NCI-H187 treated with DMSO at 0.1 percent for 48 hours (cell line): ENCODE measurements at places on chromosomes 3 and 15.
A peak's percentile ranks its signal among the peaks of the same experiment; 100 is the strongest.

GRCh38 chr3:83235180-83235814 is 1473.9 kb upstream of the GBE1 start:
- no peak for DNase-seq

DNA sequence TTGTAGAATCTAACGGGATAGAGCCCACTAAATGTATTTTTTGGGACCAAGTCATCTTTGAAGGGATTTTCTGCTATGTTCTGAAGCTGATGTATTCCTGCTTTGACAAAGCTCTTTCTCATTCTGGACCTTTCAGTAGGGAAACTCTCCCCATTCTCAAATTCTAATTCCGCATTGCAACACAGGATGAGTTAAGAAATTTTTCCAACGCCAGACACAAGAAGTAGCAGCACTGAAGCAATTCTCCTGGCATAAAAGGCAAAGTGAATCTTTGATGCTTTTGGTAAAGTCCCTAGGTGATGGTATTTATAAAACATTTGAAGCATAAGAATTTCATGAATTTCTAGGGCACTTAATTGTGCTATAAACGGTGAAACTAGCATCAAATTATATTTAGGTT is 76.8 kb downstream of the ZPLD1 start:
- no peak for DNase-seq

GRCh38 chr3:110881069-110881468 is 190.5 kb upstream of the NECTIN3 start:
- DNase-seq, result no peak

- DNase-seq, result no peak
Measured at GRCh38 chr15:82312586-82313349, 36.5 kb downstream of the GOLGA6L10 start.

GRCh38 chr3:29347412-29347811 is 66.5 kb downstream of the RBMS3 start:
- no peak for DNase-seq

DNA sequence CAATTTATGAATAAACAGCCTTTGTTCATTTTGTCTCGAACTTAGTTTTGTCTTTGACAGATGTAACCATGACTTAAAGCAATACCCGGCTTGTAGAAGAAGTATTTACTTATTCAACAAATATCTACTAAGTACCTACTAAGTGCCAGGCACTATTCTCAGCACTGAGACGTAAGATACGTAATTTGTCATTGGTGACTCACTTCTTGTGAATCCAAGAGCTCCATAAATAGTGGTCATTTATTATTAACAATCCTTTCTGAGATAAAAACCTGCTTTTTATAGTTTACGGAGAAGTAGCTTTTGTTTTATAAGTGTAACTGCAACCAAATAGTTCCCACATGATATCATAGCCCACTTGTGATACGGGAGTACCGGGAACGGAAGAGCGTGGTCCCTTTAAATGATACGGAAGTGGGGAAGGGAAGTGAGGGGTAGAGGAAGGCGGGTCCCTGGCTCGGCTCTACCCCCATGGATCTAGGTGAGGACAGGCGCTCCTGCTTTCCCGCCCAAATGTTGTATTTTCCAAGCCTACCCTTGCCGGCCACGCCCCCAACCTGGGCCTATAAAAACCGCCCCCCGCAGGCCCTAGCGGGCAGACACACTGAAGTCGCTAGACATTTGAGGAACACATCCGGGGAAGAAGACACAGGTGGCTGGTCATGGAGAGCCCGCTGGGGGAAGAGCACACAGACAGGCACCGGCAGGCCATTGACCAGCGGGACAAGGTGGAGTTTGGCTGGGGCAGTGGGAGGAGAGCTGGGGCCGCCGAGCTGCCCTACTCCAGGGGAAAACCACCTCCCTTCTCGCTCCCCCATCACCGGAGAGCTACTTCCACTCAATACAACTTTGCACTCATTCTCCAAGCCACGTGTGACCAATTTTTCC is at the start of gene SAMMSON:
TSS of gene SAMMSON (plus strand) at position 594 of the 888 bp plus-strand sequence.
- DNase-seq, result peak; percentile 5

DNA sequence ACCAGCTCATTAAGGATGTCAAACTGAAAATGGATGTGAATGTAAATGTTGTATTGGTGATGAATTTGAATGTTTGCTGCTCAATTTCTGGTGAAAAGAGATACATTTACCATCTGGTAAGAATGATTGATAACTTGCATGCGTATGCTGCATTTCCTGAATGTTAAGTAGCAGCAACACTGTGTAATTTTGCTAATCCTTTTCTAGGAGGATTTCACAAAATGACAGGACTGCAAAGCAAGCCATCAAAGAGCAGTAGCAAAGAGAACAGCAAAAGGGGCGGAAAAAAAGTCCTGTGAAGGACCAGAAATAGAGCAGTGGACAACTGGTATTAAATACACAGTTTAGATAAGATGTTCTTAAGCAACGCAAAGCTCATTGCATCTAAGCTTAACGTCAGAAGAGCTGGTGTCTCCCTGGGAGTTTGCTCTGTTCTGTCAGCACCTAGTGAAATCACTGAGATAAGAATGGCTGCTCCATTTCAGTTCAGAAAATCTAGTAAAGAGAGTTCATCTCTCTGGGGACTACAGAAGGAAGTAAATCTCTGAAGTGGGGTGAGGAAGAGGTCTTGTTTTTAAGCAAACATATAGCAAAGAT is 23.5 kb upstream of the PAQR5 start:
- no peak for DNase-seq

DNA sequence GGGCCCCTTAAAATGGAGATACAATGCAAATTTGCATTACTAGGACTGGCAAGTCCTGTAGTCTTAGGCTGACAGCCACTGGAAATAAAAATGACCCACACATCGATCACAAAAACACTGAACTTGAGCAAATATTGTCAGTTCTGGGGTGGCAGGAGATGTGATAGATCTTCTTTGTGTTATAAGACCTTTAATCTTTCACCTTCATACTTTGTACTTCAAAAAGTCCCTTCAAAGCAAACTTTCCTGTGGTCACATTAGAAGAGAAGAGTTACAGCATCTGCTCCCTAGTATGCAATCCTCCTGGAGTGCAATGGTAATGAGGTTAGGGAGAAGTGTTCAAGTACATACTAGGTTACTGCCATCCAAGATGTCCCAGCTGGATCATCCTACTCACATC is 149.4 kb upstream of the KCNMB2 start:
- DNase-seq, result no peak

DNA sequence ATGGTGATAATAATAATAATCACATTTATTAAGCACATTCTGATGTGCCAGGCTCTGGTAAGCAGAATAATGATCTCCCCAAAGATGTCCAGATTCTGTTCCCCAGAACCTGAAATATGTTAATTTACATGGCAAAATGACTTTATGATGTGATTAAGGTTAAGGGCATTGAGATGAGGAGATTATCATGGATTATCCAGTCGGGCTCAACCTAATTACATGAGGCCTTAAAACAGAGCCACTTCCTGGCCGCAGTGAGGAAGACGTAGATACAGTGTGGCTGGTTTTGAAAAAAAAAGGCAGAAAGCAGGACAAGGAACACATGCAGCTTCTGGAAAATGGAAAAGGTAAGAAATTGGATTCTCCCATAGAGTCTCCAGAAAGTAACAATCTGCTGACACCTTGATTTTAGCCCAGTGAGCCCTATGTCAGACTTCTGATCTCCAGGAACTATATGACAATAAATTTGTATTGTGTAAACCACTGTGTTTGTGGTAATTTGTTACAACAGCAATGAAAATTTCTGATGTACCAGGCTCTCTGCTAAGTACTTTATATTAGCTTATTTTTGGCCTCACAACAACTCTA is 126.7 kb downstream of the ALCAM start:
- no peak for DNase-seq

- DNase-seq, result no peak
Measured at GRCh38 chr3:110767838-110768237, 303.8 kb upstream of the NECTIN3 start.

DNA sequence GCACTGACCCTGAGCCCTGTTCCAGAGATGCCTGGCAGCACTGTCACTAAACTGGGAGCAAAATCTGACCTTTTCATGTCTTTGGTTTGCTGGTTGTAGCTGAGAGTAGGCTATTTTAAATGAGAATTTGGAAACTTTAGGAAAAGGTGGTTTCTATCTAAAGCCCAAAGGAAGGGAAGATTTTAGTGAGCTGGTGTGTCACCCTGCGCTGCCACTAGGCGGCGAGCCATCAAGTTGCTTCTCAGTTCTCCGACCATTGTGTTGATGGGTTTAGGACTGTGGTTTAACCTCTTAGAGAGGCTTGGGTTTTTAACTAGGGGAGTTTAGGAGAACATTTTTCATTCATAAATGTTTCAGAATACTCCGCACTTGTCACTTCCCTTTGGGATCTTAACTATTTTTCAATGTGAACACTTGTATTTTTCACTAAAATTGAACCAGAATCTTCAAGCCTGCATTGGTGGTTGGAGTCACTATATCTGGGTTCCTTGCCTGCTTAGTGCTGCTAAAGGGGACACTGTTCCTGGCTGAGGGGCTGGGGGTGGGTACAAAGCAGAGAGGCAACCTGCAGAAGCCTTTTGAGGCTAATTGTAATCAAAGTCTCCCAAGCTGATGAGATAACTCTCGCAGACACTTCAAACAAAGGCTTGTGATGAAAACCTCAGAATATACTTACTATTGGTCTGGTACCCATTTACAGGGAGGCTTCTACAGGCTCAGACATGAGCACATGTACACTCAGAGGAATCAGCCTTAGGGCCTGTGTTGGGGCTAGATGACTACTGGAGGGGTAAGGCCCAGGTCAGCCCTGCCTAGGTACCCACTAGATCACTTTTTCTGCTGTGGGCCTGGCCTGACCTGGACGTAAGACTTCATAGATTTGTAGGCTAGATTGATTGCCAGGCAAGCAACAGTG is 16.8 kb downstream of the EXOSC7 start:
- DNase-seq, result no peak

- DNase-seq, result no peak
Measured at GRCh38 chr15:67089217-67090193, 24.1 kb downstream of the SMAD3 start.

- no peak for DNase-seq
Measured at GRCh38 chr3:153273217-153273616, 111.2 kb downstream of the RAP2B start.

DNA sequence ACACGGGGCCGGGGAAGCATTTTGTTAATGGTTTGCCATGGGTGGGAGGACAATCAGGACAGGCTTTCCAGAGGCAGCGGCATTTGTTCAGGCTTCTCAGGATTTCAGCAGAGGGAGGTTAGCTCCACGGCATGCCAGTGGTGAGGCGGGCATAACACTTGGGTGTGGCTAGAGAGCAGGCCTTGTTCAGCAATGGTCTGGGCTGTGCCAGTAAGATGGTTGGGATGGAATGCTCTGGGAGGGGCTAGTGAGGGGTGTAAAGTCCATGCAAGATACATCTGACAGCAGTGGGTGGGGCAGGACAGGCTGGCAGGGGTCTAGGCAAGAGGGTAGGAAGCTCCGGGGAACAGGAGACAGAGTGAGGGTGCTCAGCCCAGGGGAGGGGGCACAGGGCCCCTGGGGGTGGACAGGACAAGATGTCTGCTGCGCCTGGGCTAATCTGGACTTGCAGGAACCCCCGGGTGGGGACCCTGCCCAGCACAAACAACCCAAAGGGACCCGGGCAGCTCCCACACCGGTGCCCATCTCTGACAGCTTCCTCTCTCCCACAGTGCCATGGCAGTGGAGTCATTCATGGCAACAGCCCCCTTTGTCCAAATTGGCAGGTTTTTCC is 8.4 kb downstream of the TMEM43 start:
- no peak for DNase-seq

- no peak for DNase-seq
Measured at GRCh38 chr3:184380627-184381260, 890 bp downstream of the CHRD start.

DNA sequence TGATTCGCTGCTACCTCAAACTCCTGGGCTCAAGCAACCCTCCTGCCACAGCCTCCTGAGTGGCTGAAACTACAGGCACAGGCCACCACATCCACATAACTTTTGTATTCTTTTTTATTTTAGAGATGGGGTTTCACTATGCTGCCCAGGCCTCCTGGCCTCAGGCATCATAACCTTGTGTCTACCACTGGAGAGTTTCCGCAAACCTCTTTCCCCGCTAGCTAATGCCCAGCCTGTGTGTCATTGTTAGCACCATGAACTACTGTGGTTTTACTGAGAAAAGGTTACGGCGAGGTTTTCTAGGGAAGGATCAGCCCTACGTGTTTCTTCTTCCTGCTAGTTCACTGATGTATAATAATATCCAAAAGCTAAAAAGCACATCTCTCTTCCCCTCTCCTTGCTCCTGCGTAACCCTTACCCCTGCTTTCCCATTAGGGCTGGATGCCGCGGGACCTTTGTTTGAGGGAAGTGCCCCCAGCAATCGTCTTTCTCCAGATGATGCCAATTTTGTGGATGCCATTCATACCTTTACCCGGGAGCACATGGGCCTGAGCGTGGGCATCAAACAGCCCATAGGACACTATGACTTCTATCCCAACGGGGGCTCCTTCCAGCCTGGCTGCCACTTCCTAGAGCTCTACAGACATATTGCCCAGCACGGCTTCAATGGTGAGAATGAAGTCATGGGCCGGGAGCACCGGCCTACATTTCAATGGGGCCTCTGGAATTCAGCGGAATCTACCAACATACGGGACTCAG is 113.7 kb downstream of the LIPC start:
- no peak for DNase-seq

GRCh38 chr3:128804811-128805155 is 74.6 kb upstream of the ACAD9 start:
- no peak for DNase-seq

DNA sequence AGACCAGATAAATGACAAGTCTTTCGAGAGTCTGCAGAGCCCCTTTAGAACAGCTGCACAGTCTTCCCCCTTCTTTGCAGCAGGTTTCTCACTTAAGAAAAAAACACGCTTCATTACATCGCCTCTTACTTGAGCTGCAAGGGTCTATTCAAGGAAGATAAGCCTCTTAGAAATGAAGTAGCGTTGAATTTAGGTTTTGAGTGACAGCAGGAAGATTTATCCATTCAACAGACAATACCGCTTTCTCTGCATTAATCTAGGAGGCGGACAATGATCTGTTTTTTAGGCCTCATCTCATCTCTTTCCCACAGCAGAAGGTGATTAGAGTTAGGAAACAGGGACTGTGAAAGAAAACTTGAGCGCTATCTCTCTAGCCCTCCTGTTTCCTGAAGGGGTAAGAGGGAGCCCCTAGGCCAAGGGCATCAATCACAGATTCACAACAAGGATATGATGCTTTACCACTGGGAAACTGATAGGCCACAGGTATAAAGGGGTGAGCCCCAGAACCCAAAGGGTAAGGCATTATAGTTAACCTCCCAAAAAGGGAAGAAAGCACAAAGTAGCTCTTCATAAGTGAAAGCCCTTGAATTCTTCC is 84.3 kb downstream of the MECOM start:
- no peak for DNase-seq

DNA sequence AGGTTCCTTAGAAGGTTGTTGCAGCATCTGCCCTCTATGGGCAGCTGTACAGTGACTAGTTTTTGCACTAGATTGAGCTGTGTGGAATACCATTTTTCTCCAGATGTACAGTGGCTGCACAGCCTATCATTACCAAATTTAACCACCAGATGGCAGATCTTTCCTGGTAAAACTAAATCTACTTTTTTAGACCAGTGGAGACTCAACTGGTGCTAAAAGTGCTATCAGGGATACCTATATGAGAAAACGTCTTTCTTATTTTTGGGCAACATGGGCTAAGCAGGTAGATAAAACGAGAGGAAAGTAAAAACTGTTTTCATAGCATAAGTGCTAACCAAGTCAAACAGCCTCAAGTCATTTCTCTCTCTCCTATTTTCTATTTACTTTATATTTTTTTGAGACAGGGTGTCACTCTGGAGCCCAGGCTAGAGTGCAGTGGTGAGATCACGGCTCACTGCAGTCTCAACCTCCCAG is 21.2 kb downstream of the IGSF10 start:
- no peak for DNase-seq

GRCh38 chr3:18751514-18751913 is 326.4 kb upstream of the SATB1 start:
- no peak for DNase-seq

GRCh38 chr3:84961011-84961410 is 2.2 kb downstream of the CADM2 start:
- no peak for DNase-seq
